ENCODE measurements at places on chromosomes 5 and 9.

DNA sequence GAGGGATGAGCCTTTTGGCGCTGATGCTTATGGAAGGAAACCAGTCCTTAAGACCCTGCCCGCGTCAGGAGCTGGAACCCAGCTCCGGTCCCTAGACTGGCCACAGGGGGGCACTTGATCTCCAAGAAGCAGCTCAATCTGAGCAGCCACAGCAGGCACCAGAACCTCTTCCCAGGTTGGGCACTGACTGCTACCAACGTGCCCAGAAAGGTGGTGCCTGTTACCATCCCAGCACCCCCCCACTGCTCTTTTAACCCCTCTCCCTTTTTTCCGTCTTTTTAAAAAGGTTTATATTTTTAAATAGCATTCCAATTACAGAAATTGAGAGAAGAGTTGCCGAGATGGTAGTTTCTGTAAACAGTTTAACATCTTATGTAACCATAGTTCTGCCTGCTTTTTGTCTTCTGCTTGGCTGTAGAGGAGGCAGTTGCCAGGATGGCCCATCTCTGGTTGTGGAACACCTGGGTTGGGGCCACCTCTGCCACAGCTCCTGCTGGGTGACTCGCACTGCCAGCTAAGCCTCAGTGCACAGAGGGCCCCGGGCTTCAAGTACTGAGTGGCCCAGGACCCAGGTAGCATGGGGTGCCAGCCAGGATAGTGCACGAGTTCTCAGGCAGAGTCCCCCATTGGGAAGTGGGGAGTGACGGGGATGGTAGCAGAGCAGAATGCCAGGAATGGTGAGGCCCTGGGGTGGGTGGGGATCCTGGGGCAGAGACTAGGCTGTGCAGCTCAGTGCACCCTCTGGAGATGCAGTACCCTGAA lies 62.8 kb downstream of the PFDN1 start:
- DNase-seq = peak; percentile 68

GRCh38 chr9:17551023-17551422 lies 27.8 kb upstream of the SH3GL2 start:
- no peak for DNase-seq

DNA sequence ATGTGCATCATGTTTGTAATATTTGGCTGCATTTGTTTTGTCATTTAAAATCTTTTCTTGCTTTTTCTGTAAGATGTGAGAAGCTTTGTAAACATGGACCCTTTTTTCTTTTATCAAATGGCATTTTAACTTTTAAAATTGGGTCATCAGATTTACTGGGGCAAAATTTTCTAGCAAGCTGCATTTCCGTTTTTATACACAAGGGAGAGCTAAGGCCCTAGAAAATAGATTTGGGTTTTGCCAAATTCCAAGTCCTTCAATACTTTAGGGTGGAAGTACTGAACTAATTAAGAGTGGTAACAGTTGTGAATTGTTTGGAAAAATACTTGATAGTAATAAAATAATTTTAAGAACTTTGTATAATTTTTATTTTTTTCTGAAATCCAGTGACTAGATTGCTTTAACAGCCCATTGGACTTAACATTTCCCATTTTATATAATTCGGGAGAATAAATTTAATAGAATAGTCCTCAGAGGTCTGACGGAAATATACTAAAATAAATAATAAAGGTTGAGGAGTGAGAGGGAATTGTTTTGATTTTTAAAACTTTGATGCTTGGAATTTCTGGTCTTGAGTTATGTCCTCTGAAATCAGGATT lies 117.4 kb downstream of the SMARCA2 start:
- DNase-seq = no peak

GRCh38 chr5:145495741-145496140 lies 339.4 kb downstream of the PRELID2 start:
- no peak for DNase-seq
